NCI-H1436 (cell line): ENCODE measurements at places on chromosomes 5 and 9.

DNA sequence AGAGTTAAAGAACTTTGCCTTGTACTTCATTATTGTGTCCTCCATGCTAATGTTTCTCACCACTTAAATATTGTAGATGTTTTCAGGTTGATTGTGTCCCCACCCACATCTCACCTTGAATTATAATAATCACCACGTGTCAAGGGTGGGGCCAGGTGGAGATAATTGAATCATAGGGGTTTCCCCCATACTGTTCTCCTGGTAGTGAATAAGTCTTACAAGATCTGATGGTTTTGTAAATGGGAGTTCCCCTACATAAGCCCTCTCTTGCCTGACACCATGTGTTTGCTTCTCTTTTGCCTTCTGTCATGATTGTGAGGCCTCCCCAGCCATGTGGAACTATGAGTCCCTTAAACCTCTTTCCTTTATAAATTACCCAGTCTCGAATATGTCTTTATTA, 248.3 kb downstream of the FBXL7 start:
- DNase-seq: no peak

- DNase-seq: peak; percentile 55
Observed at GRCh38 chr9:100595391-100596199, 17.7 kb downstream of the CAVIN4 start.

DNA sequence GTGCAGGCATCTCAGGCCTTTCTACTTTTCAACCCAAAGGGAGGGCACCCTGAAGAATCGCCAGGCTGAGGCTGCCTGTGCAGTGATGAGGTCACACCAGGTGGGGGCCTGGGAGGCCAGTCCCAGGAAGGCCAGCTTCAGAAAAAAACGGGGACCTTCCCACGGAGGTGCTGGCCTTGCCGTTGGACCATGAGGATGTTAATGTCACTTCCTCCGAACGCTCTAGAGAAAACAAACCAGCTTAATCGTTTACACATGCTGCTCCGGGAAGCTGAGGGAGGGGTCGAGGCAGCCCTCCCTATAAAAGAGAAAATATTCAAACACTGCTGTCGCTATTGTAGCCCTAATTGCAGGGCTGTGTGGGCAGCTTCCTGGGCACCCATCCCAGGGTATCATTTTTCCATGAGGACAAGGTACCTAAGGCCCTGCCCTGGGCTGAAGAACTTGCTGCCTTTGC, 27.0 kb downstream of the PTGES start:
- DNase-seq: no peak

- peak; percentile 51 for DNase-seq
Observed at GRCh38 chr5:80569961-80570786, at the start of gene ANKRD34B. Gene ANKRD34B (minus strand): TSS chr5:80570280. CDS start chr5:80560019, 10,261 bp downstream.

DNA sequence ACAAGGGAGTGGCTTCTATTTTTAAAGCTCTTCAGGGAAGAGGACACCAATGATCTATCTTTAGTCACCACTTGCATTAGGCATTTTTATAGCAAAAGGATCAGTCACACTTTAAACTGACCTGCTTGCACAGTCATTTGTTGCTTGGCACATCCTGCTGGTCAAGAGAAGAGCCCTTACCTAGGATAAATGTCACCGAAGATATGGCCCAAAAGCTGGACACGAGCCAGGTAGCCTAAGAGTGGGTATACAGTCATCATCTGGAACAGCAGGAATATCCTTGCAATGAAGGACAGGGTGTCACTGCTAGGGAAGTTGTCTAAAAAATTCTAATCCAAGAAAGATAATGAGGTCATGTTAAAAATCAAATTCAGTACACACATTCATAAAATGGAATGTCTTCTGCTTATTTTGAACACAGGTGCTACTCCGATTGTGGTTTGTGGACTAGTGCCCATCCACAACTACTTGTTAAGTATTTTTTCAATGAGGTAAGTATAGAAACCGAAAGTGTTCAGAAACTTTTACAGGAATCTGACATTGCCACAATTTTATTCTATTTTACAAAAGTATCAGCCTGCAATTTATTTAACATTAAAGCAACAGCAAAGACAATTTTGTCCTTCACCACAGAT, 78.4 kb downstream of the SLC38A9 start:
- DNase-seq: no peak

- DNase-seq: no peak
Observed at GRCh38 chr5:160604484-160604883, 182.8 kb downstream of the PTTG1 start.

DNA sequence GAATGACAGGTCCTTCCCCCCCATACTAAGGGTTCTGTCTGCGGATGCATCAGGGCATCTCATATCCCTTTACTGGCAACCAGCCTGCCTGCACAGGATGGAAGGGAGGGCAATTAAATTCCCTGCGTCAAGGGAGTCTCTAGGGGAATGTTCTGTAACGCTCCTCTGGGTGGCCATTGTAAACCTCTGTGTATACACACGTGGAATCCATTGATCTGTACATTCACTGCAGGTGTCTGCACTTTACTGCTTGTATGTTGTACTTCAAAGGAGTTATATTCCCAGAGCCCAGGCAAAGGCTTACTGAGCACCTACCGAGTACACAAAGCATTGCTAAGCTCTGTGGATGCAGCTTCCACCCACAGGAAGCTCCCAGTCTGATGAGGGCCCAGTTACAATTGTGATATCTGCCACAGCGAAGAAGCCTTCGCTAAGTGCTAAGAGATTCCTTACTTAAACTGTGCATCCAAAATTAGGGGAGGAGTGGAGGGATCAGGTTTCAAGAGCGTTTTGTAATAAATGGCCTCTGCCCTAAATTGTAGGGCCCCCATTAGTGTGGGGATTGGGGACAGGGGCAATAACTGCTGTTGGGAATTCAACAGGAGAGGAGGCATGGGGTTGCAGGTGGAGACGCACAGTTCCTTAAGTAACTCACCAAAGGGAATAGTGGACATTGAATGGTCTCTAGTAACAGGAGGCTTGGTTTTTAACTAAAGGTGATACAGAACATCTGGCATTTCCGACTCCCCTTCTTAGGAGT, 1.5 kb upstream of the RETREG1 start:
- DNase-seq: peak; percentile 87

GRCh38 chr5:61280205-61280604, 51.9 kb upstream of the ZSWIM6 start:
- DNase-seq: peak; percentile 91

- no peak for DNase-seq
Observed at GRCh38 chr5:136166909-136167308, 26.1 kb downstream of the SMIM32 start.

DNA sequence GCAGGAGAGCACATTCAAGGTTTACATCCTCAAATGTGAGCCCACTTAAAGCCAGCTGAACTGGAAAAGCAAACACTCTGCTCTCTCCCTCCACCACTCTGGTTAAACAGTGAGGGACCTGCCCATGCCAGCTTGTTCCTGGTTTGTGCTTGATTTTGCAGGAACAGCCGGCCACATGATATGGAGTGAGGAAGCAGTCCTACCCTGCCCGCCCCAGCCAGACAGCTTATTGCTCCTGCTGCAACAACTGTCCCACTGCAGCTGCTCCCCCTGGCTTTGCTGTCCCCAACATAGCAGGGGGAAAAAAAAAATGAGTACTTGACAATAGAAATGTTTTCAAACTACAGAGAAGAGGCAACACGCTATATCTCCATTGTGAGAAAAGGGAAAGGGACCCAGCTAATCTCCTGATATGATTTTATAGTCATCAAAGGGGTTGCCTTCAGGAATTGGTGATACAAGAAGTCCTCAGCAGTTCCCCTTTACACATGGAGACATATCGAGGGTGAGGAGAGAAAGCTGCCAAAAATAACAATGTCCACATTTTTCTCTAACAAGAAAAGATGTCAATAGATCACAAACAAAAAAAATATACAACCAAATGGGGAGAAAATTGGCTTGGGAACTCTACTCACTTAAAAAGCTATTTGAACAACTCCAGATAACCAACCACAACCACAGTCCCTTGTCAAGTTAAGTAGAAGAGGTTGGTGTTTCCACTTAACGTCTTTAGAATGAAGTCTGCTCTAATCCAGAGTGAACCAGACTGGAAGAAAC, 4.6 kb downstream of the MYO10 start:
- DNase-seq: no peak

GRCh38 chr9:79469164-79469563, 102.6 kb upstream of the TLE4 start:
- no peak for DNase-seq

DNA sequence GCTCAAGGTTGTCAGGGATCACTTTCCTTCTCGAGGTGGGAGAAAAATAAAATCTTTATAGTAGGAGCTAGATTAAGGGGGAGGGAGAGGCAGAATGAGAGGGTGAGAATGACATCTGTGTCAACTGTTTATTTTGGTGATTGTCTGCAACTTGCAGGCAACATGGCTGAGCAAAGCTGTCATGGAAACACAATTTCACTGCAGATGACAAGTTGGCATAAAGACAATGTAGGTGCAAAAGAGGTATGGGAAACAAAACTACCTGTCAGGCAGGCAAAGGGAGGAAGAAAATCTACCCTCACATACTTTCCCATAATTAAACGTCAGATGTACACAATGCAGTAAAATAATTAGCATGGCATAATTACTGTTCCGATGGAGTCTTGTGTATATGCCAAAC, 167.4 kb downstream of the SLIT3 start:
- no peak for DNase-seq

GRCh38 chr5:171627936-171628632, 157.5 kb upstream of the SMIM23 start:
- no peak for DNase-seq

GRCh38 chr5:167701051-167701450, 590.4 kb upstream of the WWC1 start:
- DNase-seq: no peak

- no peak for DNase-seq
Observed at GRCh38 chr5:158780656-158781237, 319.0 kb downstream of the EBF1 start.
